Endodermal cell (in vitro differentiated cells): ENCODE measurements at places on chromosomes 1 and 21.

- no peak overlapping the region for H3K27ac ChIP-seq
- peaks cover 4% of the 10 kb centered on the region for H3K4me1 ChIP-seq
- no peaks in the 10 kb centered on the region for H3K27me3 ChIP-seq
- H3K36me3 ChIP-seq = no peaks in the 10 kb centered on the region
- DNase-seq = no peak
Measured at GRCh38 chr1:179785031-179785431, 41.9 kb downstream of the FAM163A start.

- DNase-seq = no peak
- H3K4me3 ChIP-seq = no peak overlapping the region
- H3K27ac ChIP-seq = no peak overlapping the region
- H3K4me1 ChIP-seq = no peaks in the 10 kb centered on the region
Measured at GRCh38 chr1:218101409-218101808, 183.7 kb upstream of the RRP15 start.

- H3K36me3 ChIP-seq = no peaks in the 10 kb centered on the region
- DNase-seq = no peak
- H3K4me3 ChIP-seq = no peak overlapping the region
- no peaks in the 10 kb centered on the region for H3K27me3 ChIP-seq
- no peaks in the 10 kb centered on the region for H3K4me1 ChIP-seq
Measured at GRCh38 chr1:76961181-76961819, 94.0 kb downstream of the ST6GALNAC5 start.

DNA sequence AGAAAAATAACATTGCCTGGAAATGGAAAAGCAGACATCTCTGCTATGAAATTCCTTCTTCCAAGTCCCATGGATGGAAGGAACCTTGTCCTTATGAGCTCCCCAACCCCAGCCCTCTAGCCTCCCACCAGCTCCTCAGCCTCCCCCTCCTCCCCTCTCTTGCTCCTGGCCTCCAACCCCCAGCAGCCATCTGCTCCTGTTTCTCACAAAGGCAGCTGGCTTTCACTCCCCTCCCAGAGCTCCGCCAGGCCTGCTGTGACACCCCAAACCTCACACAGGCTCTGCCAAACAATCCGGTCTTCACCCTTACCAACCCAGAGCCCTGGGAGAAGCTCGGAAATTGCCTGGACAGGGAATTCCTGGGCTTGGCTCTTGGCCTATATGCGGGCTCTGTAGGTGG is 69.2 kb downstream of the KLHDC7A start:
- H3K4me1 ChIP-seq = no peaks in the 10 kb centered on the region
- H3K36me3 ChIP-seq = no peaks in the 10 kb centered on the region
- DNase-seq = no peak

DNA sequence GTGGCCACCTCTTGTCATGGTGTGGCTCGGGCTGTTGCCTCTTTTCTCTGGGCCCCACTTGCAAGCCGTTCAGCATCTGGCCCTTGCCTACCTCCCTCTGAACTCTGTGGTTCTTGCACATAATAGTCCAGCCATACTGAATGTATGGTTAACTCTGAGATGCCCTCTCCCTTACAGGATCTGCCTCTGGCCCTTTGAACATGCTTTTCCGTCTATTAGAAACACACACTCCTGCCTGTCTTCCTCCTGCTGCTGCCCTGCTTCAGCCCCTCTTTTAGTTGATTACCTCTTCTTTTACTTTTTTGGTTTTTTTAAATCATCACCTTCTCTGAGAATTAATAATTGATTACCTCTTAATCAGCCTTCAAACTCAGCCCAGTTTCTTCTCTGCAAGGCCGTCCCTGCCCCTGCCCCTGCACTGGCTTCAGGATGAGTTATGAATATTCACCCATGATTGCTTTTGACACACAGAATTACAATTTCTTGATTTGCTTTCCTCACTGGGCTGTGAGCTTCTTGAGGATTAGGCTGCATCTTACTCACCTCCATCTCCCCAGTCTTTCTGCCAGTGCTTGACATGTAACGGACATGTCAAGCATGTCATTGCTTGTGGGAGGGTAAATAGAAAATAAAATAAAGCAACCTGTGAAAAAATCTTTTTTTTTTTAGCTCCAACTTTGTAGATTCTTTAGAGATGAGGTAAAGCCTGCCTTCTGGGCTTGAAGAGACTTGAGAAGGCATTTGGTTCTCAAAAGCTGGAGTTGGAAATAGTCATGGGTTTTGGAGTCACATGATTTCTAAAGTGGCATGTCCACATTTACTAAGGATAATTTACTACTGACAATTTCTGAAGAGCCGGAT is 158.3 kb downstream of the PLXNA2 start:
- peak overlapping the region; percentile 72 for H3K27ac ChIP-seq
- peaks cover 33% of the 10 kb centered on the region for H3K4me1 ChIP-seq
- no peak for DNase-seq
- H3K4me3 ChIP-seq = no peak overlapping the region

- DNase-seq = peak; percentile 69
- no peak overlapping the region for H3K4me3 ChIP-seq
- H3K27ac ChIP-seq = no peak overlapping the region
Measured at GRCh38 chr1:114156538-114157274, 3.0 kb upstream of the SYT6 start.
